ENCODE measurements at places on chromosomes 5 and 9.

- DNase-seq = no peak
Observed at GRCh38 chr9:133576875-133577736, 32.1 kb downstream of the FAM163B start.

- DNase-seq = peak; percentile 45
Observed at GRCh38 chr9:34986540-34987047, 3.0 kb upstream of the DNAJB5 start.

- DNase-seq = no peak
Observed at GRCh38 chr9:89850631-89851325, 246.0 kb downstream of the GADD45G start.

- DNase-seq = no peak
Observed at GRCh38 chr9:32500768-32501167, 25.2 kb downstream of the RIGI start.

DNA sequence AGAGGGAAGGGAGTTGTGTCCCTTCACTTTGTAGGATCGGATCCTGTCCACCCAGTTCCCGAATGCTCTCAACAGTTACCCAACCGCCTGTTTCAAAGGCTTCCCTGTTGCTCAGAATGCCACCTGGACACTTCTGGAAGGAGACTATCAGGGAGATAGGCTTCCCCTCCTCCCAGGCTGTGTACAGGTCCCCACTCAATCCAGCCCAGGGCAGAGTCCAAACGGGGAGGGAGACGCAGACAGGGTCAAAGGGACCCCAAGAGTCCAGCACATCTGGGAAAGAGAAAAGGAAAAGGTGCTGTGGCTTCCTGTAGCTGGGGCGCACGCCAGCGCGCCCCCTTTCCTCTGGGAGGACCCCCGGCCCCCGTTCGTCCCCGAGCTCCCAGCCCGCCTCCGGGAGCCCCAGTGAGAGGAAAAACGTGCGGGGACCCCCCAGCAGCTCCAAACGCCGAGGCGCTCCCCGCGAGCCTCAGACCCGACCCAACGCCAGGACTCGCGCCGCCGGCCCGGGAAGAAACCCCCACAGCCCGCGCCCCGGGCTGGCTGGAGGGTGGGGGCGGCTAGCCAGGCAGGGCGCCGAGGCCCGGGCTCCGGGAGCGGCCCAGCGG lies 640 bp downstream of the SURF4 start:
- DNase-seq = peak; percentile 67

DNA sequence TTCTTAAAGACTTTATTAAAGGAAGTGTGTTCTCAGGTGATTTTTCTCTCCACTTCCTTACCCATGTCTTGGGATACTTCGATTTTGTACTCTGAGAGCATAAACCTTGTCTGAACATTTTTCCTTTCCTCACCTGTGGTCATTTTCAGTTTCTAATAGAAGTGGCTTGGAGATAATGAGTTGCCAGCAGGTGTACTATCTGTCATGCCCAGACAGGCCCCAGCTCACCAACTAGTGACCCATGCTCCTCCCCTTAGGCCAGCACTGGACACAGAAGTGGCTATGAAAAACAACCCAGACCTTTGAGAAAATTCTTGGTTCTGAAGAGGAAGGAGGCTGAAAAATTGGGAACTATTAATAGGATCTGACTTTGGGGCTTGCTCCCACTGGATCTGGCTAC lies 49.2 kb upstream of the SMIM32 start:
- no peak for DNase-seq

DNA sequence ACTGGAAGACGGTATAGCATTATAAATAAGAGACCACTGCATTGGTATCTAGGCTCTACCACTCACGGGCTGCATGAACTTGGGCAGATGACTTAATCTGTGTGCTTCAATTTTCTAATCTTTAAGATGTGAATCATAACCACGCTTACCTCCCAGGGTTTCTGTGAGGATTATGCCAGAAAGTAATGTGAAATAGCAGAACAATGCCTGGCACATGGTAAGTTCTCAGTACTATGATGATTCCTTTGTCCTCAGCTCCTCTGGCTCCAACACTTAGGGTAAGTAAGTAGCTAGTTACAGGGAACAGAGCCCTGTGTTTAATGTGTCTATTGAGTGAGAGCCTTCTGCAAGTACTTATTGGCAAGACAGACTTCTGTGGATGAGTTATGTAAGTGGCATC lies 31.1 kb downstream of the POU4F3 start:
- DNase-seq = no peak

DNA sequence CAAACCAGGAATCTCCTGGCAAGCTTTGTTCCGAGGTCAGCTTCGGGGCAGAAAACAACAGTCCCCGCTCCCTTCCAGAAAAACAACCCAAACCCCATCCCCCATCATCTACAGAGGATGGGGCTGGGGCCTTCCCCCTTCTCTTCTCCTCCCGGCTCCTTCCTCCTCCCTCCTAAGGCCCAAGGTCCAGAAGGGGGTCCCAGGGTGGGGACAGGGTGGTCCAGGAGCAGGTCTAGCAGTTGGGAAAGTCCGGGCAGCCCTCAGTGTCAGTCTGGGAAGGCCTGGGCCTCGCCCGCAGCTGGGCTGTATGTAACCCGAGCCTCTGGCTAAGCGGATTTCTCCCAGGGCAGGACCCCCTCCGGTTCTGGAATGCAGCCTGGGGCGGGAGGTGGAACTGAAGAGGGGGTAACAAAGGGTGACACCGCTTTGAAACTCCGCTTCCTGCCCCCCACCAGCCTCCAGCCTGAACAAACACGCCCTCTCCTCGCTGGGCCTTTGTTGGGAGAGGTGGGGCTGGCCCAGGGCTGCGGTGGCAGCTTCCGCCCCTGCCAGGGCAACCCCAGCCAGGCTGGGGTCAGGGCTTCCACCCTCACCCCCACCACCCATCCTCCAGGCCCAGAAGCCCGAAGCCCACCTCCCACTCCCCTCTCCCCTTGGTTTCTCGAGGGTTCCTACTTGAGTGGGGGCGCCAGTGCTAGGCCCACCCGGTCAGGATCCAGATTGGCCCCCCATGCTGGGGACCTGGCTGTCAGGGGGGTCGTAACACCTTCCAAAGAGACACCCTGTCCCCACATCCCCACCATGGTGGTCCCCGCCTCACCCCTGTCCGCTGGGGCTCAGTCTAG lies 63.5 kb downstream of the C9orf50 start:
- DNase-seq = no peak

GRCh38 chr5:131774652-131775367 lies 22.0 kb downstream of the FNIP1 start:
- DNase-seq = no peak

DNA sequence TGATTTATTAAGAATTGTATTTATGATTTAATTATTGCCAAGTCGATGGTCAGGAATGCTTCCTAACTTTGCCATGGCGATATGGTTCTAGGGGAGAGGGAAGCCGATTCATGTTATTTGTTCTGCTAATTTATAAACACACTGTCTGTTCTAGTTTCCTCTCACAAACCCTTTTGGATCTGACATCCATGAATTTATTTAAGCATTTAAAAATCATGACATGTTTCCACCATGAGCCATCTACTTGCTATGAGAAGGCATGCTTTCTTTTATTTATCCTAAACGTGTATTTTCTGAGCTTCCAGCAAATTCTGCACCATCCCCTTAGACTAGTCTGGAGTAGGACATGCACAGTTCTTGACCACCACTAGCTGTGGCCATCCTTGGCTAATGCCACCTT lies 136.6 kb upstream of the STC2 start:
- no peak for DNase-seq

- DNase-seq = no peak
Observed at GRCh38 chr9:76537150-76537646, 78.2 kb downstream of the GCNT1 start.

DNA sequence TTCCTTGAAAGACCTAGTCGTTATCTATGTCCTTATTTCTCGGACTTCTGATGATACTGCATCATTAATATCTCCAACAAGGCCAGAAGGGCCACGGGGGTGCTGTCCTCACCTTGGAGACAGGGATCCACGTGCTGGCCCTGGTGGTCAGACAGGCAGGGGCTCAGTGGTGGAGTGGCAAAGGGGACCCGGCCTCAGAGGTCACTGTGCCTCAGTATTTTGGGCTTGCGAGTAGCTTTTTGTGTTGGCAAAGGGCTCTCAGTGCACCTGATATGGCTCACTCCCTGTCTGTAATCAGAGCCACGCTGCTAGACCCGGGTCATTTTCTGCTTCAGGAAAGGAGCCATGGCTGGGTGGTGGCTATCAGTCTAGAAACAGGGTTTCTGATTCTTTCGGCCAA lies 135.1 kb downstream of the GADD45G start:
- no peak for DNase-seq

GRCh38 chr5:154194345-154195329 lies 4.1 kb downstream of the GALNT10 start:
- DNase-seq = no peak

DNA sequence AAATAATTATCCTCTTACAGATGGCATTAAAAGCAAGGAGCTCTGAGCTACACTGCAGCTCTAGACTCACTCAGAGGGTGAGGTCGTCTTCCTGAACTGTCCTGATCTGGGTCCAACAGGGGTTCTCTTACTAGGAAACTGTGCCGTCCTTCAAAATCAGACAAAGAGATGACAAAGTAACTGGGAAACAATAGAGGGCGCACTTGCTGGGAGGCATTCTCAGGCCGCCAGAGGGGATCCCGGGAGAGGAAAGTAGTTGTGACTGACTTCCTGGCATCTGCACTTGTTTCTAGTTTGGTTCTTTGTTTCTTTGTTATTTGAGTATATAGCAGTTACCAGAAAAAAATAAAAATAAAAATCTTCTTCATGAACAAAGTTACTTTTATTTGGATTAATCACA lies 142.9 kb upstream of the MSX2 start:
- DNase-seq = peak; percentile 51

DNA sequence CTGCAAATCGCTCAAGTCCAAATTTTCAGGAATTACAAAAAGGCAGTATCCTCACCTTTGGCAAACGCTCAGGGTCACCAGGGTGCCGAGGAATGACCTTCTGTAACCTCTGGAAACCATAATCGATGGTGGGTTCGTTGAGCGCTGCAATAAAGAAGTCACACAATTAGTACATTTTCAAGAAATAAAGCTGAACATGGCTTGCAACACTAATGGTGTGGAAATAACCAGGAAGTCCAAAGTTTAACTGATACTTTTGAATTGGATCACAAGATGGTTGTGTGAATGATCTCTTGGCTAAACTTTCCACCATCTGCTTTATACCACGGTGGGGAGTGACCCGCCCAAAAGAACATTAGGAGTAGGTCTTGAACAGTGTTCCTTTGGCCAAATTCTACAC lies 368.7 kb downstream of the EBF1 start:
- no peak for DNase-seq

GRCh38 chr9:31519826-31520225 lies 864.6 kb upstream of the ACO1 start:
- DNase-seq = no peak

GRCh38 chr9:122102156-122102555 lies 9.0 kb upstream of the TTLL11 start:
- no peak for DNase-seq

DNA sequence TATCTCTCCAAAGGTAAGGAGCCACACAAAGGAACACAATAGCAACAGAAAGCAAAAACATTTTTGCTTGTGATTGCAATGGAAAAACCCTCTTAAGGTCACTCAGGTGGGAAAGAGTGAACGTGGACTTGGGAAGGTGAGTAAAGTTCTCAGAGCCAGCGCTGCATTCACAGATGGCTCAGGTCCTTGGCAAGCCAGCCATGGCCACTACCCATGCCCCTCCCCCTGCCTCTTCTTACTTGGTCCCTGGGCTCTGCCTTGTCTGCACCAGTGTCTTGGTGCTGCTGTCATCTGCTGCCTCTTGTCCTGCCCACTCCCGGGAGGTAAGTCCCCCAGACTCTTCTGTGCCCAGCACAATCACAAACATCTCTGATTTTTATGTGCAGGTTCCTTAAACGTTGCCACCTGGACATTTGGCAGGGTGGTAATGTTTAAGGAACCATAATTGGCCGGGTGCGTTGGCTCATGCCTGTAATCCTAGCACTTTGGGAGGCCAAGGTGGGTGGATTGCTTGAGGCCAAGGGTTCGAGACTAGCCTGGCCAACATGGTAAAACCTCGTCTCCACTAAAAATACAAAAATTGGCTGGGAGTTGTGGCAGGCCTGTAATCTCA lies 74.6 kb downstream of the FEM1C start:
- no peak for DNase-seq

- DNase-seq = no peak
Observed at GRCh38 chr5:132227235-132227484, 493 bp downstream of the P4HA2 start.

DNA sequence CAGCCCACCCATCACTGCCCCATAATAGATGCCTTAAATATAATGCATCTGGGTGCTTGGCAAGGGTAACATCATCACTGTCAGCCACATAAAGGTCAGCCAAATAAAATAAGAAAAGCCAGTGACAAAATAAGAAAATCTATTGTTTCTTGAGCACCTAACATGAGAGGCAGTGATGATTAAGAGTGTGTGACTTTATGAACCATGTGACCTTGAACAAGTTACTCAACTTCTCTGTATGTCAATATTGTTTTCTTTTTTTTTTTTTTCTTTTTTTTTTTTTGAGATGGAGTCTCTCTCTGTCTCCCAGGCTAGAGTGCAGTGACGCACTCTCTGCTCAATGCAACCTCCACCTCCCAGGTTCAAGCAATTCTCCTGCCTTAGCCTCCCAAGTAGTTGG lies 98.7 kb downstream of the CDK5RAP2 start:
- no peak for DNase-seq

DNA sequence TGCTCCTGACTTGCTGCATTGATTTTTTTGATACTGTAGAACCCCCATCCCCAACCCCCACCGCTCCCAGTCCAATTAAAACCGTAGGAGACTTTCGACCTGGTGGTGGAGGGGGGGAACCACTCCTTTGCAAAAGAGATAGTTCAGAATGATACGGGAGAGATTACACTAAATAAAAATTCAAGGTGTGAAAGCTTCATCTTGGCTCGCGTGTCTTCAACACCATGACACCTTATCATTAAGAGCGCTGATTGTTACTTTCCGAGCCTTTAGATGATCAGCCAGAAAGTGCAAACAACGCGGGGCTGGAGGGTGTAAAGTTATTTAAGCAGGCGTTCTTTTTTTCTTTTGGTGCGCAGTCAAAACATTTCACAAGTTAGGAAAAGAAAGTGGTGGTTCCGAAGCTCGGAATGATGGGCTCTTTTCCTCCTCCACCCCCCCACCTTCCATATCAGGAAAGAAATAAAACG lies 1.3 kb upstream of the ZNF462 start:
- peak; percentile 7 for DNase-seq

DNA sequence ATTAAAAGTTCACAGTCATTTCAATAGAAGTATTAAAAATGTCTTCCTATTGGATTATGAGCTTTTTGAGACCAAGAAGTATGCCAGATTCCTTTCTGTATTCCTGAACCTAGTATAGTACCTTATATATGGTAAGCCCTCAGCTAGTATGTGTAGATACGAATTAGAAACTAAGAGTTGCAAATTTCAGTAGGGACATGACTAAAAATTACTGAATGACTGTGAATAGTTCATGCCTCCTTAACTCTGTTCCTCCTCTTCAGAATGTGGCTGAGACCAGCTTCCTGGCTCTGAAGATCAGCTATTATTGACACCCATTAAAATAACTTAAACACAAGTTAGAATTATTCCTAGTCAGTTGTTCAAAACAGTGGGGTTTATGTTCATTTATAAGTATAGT lies 19.7 kb downstream of the KDM3B start:
- no peak for DNase-seq

- no peak for DNase-seq
Observed at GRCh38 chr5:78006449-78006848, 230.3 kb upstream of the TBCA start.

- no peak for DNase-seq
Observed at GRCh38 chr9:90330231-90330630, 312.4 kb downstream of the DIRAS2 start.

- DNase-seq = no peak
Observed at GRCh38 chr9:4238522-4238921, 61.3 kb downstream of the GLIS3 start.
